ENCODE measurements at places on chromosomes 13 and 19.
A peak's percentile ranks its signal among the peaks of the same experiment; 100 is the strongest.

DNA sequence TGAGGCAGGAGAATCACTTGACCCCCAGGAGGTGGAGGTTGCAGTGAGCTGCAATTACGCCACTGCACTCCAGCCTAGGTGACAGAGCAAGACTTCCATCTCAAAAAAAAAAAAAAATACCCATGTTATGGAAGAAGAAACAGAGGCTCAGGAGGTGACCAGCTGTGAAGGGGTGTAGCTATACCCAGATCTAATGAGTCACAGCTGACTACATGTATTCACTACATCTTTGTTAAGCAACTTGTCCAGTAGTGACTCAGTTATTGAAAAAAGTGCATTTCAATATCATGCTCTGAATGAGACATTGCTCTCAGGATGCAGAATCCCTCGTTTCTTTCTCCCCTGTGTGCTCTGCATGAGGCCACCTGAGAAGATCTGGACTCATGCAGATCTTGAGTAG lies 16.1 kb upstream of the SPART start:
- no peak for DNase-seq

- no peak for DNase-seq
Observed at GRCh38 chr19:3243819-3244700, 19.6 kb downstream of the CELF5 start.

- DNase-seq, result no peak
Observed at GRCh38 chr13:79987761-79988160, 353.2 kb downstream of the SPRY2 start.

- no peak for DNase-seq
Observed at GRCh38 chr19:47374876-47375693, 26.0 kb downstream of the DHX34 start.

DNA sequence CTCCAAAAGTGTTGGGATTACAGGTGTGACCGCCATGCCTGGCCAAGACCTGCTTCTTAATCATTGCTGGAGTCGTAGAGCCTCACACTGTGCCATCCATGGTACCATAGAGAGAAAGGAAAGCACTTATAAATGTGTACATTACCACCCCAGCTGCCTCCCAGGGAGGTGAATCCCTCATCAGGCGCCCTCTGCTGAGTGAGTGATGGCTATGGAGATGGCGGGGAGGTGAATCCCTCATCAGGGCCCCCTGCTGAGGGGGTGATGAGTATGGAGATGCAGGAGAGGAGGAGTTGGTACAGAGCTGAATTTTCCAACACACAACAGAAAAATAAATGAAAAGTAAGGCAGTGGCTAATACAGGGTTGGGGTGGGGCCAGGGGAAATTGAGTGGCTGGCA lies 263.4 kb downstream of the UQCRFS1 start:
- no peak for DNase-seq

DNA sequence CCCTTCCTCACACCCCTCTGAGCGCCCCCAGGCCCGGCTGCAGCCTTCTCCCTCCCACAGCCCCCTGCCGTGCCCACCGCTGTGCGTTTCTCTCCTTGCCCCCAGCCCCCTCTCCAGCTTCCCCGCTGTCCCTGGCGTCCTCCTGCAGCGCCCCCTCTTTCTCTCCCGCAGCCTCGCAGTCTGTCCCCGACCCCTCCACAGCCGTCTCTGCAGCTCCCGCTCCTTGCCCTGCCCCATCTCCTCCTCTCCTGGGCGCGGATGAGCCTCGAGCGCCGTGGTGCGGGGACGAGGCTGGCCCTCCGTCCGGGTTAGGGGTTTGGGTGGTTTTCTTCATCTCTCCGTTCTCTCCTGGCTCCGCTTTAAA lies 1.1 kb downstream of the KMT5C start:
- DNase-seq, result no peak

GRCh38 chr13:35965226-35965927 lies 165.8 kb downstream of the DCLK1 start:
- no peak for DNase-seq

- no peak for DNase-seq
Observed at GRCh38 chr13:26062853-26063444, 11.1 kb upstream of the SHISA2 start.

- DNase-seq, result no peak
Observed at GRCh38 chr19:10226376-10227025, 4.6 kb downstream of the S1PR2 start.

- DNase-seq, result no peak
Observed at GRCh38 chr13:97758317-97758716, 195.2 kb upstream of the IPO5 start.

DNA sequence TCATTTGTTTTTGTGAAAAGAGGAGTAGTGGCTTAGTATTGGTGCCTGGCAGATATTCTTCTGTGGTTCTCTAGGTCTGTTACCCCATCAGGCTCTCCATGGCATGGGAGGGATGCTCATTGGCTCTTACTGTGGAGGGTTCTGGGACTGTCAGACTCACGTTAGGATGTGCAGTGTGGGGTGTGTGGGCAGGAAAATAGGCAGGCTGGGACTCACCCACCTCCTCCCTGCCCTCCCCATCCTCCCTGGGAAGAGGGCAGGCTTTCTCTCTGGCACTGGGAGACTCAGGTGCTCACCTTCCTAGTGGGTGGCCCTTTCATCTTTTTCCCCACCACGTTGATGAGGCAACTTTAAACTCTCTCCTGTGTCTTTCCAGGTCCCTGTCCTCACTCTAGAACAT lies 44.2 kb downstream of the ZNF536 start:
- DNase-seq, result no peak

- no peak for DNase-seq
Observed at GRCh38 chr19:6516018-6516658, 14.0 kb upstream of the TUBB4A start.

- peak; percentile 12 for DNase-seq
Observed at GRCh38 chr19:17946965-17947784, 14.4 kb downstream of the CCDC124 start.

DNA sequence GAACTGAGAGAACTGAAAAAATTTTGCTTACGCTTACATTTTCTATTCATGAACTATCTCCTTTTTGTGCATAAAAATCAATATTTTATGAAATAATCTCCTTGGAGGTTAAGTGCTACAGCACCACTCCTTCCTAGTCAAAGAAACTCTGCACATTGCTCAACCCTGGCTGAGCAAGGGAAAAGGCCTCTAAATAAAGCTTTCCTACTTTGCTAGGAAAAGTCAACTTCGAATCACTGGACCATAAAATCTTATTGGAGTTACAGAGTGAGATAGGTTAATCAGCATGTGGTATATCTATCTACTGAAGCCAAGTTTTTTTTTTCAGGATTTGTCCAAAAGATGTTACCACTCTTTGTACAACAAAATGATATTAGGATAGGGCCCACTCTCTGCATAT lies 57.5 kb upstream of the HMGB1 start:
- DNase-seq, result no peak

DNA sequence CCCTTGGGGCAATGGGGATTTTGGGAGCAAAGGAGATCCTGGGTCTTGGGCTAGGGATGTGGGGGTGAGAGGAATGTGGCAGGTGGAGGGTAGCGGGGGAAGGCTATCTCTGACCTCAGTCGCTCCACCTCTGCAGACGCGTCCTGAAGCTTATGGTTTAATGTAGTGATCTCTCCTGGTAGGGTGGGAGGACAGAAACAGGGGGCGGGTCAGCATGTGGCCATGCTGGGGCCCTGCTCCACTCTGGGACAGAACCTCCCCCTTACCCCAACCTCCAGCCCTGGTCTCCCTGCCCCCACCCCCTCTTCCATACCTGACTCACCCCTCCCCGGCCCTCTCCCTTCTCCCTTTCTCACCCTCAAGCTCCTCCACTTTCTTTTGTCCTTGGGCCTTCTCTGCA lies 1.4 kb downstream of the BST2 start:
- no peak for DNase-seq

DNA sequence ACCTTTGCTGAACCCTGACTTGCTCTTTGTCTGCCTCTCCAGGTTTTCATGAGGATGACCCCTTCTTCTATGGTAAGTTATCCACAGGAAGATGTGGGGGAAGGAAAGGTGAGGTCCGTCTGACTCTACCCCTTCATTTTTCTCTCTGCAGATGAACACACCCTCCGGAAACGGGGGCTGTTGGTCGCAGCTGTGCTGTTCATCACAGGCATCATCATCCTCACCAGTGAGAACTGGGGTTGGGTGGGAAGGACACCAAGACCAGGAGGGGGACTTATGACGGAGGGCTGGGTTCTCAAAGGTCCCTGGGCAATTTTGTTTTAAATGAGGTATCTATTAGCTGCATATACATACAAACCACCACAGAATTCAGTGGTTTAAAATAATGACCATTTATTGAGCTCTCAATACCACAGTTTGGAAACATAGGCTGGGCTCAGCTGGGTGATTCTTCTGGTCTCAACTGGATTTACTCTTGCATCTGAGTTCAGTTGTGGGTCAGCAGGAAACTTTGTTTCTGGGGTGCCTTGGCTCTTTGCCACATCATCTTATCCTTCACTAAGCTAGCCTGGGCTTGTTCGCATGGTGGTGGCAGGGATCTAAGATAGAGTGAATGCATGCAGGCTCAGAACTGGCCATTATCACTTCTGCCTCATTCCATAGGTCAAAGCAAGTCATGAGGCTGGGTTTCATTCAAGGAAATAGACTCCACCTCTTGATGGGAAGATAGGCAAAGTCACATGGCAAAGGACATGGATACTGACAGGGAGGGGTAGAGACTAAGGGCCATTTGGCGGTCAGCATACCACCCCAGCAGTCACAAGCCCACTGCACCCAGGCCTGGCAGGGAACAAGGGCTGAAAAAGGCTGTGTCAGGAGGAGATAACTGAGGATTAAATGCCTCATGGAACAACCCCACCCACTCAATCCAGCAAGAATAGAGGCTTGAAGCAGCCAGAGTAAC lies 11.8 kb downstream of the FXYD5 start:
- no peak for DNase-seq

GRCh38 chr13:51645154-51645650 lies 60.9 kb downstream of the WDFY2 start:
- DNase-seq, result no peak

DNA sequence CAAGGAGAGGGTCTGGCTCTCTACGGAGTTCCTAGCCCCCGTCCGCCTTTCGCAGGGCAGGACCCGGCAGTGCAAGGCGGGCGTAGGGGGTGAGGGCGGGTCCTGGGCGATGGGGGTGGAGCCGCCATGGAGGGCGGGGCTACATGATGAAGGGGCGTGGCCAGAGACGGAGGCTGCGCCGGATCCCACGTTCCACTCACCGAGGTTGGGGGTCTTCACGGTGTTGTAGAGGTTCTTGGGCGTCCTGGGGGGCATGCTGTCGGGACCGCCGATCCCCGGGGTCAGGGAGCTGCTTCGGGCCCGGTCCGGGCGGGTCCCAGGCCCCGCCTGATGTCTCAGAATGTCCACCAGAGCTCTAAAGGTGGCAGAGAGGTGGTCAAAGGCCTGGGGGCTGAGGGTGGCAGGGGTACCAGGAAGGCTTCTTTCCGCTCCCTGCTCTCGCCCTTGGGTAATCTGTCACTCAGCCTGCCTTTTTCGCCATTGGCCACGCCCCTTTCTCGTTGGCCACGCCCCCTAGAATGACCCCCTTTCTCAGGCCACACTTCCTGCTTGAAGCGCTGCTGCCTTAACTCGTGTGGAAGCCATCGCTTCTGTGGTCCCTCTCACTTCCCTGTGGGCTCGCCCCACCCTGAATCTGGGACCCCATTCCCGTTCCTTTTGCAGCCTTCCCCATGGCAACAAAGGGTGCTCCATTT lies 2.5 kb downstream of the SHISA7 start:
- DNase-seq, result no peak

DNA sequence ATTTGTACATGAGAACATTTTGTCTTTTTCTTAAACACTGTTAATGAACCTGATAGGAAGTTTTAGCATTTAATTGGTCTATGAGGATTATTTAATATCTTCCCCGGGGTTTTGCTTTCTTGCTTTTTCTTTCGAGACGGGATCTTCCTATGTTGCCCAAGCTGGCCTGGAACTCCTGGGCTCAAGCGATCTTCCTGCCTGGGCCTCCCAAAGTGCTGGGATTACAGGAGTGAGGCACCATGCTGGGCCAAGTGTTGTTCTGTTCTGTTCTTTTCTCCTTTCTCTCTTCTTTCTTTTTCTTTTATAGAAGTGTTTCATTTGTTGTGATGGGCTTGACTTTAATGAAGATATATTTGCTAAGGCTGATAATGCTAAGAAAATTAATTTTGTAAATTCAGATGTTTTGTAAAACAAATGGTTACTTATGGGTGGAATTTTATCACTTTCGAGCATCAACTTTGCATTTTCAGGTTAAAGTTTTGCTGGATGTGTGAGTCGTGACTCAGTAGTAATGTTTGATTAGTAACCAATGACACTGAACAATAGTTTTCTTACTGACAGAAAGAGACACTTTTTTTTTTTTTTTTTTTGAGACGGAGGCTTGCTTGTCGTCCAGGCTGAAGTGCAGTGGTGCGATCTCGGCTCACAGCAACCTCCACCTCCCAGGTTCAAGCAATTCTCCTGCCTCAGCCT lies 2.2 kb downstream of the PAN3 start:
- DNase-seq, result no peak

GRCh38 chr19:33464010-33464732 lies 57.4 kb downstream of the PEPD start:
- DNase-seq, result no peak

GRCh38 chr13:102825921-102826706 lies 19.7 kb upstream of the ERCC5 start:
- DNase-seq, result no peak

DNA sequence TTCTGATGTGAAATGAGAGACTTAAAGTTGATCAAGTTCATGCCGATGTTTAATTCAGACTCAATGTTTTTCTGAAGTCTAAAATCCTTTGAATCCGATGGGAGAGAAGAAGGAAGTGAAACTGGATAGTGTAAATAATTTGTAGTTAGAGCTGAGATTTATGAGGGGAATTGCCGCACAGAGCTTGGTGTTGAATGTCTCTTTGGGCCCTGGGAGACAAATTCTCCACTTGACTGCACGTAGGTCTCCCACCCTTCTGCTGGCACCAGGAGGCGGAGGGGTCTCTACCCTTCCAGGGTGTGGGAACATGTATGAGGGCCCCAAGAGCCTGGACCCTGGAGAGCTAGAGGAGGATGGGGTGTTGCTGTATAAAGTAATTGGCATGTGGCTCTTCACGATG lies 140.8 kb upstream of the SERP2 start:
- DNase-seq, result no peak

- DNase-seq, result no peak
Observed at GRCh38 chr19:29449371-29449770, 76.4 kb upstream of the VSTM2B start.

DNA sequence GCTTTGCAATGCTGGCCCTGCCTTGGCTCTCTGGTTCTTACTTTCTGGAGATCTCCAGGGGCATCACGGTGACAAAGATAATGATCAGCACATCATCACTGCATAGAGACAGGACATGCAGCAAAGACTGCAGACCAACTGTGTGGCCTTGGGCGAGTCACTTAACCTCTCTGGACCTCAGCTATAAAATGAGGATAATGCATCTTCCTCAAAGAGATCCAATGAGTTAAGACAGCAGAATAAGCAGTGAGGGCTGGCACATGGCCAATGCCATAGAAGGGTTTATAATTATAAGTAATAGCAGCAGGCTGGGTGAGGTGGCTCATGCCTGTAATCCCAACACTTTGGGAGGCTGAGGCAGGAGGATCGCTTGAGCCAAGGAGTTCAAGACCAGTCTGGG lies 2.4 kb downstream of the MAG start:
- no peak for DNase-seq
